GM12864 (cell line): ENCODE measurements at places on chromosomes 3 and 15.

DNA sequence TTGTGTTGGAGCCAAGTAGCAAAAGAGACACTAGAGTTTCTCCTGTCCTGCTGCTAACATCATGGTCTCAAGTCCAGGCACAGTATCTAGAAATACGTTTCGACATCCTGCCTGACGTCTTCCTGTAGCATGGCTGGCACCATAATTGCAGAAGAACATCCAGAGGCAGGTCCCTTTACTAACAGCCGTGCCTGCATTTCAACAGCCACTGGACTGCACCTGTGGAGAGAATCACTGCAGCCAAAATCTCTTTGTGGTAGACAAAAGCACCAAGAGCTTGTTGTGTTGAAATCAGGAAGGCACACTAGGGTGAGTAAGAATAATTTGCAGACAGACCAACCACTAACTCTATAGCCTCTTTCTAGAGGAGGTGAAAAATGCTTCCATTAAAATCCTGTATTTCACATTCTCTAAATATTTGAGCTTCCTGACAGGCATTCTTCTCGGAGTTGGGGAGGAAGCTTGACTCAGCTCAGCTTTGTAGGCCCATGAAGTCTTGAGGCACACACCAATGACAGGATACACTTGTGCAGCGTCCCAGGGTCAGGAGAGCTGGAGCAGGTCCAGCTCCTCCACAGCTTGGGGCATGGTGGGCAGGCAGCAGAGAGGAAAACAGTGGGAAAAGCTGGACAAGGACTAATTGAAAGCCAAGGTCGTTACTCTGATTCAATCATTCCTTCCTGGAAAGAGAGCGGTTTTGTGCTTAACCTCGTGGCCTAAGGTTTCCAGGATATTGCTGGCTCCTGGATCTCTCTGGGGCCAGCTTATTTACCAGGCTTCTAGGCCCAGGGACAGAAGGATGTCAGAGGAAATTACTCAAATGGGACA lies 244.9 kb downstream of the FAM43A start:
- DNase-seq = no peak

GRCh38 chr3:52193065-52193464 lies 4.9 kb upstream of the ALAS1 start:
- DNase-seq = no peak

GRCh38 chr3:142492184-142492583 lies 44.3 kb upstream of the XRN1 start:
- DNase-seq = no peak

GRCh38 chr3:143132246-143132980 lies 12.8 kb downstream of the CHST2 start:
- DNase-seq = no peak

DNA sequence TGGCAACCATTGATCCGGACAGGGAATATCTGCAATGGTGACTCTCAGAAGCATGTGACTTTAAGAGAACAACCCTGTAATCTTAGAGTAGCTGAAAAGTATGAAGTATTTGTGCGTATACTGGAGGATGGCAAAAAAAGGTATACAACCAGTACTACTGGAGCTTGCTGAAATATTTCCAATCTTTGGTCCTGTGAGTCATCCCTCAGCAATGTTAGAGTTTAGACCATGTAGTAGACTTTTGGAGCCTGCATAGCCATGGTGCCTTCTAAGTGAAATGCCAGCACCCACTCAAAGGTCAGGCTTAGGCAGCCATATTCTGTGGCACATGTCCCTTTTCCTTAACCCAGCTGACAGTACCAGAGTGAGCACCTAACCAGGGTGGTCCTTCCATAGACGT lies 429.4 kb downstream of the NTRK3 start:
- DNase-seq = no peak

- no peak for DNase-seq
Measured at GRCh38 chr3:146195030-146195429, 34.0 kb upstream of the PLOD2 start.

GRCh38 chr3:129122412-129123011 lies 908 bp upstream of the RAB43 start:
- DNase-seq = no peak

DNA sequence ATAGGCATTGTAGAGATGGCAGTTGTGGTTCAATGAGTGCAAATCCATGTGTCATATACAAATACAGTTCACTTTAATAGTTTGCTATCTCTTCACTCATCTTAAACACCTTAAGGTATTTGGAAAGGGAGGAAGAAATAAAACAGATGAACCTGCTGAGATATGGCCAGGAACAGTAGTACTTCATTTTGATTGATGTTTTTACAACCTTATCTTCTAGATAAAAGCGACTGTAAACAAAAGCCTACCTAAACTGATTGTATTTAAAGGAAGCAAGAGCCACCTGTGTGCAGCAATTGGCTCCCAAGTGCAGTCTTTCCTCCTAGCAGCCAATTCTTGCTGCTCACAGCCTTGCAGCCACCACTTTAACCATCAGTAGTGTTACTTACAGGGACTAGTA lies 217.7 kb downstream of the CDIN1 start:
- DNase-seq = no peak

DNA sequence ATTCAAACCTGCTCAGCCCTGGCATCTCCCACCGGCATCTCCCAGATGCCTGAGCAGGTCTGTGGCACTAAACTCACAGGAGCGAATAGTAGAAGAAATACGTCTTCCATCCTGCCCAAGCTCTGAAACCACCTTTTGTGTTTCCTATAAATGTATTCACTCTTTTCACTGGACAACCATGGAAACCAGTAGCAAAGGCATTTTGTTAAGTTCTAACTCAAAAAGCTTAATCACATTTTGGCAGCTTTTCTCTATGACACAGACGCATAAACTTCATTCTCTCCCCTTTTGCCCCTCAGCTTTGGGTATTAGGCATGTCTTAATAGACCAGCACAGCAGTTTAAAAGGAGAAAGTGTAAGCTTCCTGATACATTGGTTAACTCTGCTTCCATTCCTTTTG lies 24.5 kb upstream of the ARNT2 start:
- DNase-seq = no peak

GRCh38 chr3:197392961-197393360 lies 94.5 kb upstream of the DLG1 start:
- DNase-seq = no peak

DNA sequence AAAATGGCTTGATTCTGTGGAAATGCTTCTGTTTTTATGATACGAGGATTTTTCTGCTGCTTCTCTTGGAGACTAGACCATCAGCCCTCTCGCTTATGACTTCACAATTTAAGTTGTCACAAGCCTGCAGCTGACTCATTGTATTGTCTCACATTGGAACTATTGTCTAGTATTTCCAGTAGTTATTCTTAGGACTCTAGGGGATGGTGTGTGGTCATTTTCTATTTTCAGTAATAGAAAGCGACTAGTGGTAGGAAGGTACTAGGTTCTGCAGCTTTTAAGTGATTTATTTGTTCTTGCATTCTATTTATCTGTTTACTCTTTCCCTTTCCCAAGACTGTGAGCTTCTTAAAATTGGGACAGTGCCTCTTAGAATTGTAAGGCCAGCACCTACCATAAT lies 66.3 kb upstream of the CRTC3 start:
- DNase-seq = no peak
